SHP77 (cell line): ENCODE measurements at places on chromosomes 1 and 21.

- DNase-seq: no peak
Measured at GRCh38 chr1:158801396-158801795, 20.4 kb upstream of the OR6N2 start.

- no peak for DNase-seq
Measured at GRCh38 chr1:49408346-49408745, 615.4 kb downstream of the AGBL4 start.

DNA sequence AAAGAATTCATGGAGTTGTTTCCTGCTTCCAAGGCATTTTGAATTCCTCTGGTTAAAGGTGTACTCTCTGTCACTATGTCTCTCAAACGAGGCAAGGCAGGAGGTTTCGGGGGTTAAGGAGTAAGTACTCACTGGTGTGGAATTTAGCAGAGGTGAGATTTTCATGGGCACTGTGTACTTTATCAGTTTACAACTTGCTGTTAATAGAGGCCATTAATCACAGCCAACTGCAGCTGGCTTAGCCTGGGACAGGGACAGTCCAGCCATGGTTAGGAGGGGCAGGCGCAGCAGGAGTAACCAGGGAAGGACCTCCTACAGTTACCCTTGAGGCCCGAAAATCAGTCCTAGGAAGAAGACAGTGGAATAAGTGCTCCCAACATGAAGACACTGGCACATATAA, 18.1 kb upstream of the TMEM9 start:
- no peak for DNase-seq

DNA sequence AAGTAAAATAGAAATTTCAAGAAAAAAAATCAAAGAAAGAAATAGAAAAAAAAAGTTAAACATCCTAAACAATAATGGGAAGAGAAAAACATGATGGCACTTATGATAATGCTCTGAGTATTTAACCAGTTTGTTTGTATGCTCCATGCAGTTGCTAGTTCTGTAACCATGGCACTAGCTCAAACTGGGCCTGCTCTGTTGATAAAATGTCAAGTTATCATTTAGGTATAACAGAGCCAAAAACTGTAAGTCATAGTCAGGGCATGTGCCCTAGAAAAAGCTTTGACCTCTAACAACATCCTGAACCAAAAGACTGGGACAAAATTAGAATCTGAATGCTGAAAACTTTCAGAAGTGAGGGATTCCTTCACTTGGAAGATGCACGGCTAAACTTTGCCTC, 148.9 kb downstream of the KCNT2 start:
- no peak for DNase-seq

GRCh38 chr1:243726806-243727502, 123.1 kb downstream of the AKT3 start:
- no peak for DNase-seq

- no peak for DNase-seq
Measured at GRCh38 chr1:225852413-225853124, 29.6 kb downstream of the TMEM63A start.

- no peak for DNase-seq
Measured at GRCh38 chr1:109238382-109238781, 11.0 kb upstream of the CELSR2 start.

DNA sequence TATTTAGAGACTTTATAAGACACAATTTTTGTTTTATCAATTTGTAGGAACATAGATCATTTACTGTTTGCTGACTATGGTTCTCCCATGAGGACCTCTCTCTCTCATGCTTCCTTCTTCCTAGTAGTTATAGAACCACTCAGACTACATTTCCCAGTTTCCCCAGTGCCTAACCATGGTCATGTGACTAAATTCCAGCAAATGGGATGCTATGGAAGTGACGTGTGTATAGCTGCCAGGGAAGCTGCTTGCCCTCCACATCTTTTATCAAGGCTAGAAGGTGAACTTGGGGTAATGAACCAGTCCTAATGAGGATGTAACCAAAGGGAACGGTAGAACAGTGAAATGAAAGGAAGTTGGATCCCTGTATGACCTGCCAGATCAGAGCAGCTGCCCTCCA, 184.0 kb downstream of the MIS18A start:
- no peak for DNase-seq

DNA sequence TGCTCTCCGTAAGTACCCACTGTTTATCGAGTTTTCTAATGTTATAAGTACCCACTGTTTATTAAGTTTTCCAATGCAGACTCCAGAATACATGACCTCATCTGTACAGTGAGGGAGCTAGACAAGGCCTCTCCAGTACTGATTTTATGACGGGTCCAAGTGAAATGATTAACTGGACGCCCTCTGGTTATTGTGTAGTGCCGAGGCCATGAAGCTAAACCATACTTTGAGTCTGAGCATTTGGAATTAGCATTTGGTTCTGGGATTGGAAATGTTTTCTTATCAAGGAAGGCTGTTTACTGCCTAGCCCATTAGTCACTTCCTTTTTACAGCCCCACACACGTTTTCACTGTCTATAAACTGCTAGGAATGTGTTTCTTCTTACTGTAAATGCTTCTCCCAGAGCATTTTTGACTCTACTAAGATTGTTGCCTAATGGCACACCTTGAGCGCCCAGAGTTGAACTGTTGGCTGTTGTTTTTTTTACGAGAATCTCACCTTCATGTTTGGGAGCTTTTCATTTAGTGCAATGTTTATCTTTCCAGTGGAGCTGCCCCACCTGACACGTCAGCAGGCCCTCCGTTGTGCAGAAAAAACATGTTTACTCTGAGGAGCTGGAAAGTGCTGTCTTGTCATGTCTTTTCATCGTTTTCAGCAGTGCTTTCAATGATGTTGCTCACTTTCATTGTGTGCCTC, 26.9 kb downstream of the SPATA46 start:
- no peak for DNase-seq

DNA sequence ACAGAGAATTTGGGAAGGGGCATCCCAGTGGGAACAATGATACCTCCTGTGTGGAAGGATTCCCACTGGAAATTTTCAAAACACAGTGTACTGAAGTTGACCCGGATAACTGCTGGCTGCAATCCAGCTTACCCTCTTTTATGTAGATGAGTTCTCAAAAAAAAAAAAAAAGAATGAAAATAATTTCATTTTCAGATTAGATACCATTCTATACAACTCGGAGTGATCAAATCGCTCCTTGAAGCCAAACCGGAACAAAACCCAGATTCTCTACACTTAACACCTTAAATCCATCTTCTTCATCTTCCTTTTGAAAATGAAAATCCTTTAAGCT, 69.1 kb downstream of the KAZN start:
- DNase-seq: no peak

DNA sequence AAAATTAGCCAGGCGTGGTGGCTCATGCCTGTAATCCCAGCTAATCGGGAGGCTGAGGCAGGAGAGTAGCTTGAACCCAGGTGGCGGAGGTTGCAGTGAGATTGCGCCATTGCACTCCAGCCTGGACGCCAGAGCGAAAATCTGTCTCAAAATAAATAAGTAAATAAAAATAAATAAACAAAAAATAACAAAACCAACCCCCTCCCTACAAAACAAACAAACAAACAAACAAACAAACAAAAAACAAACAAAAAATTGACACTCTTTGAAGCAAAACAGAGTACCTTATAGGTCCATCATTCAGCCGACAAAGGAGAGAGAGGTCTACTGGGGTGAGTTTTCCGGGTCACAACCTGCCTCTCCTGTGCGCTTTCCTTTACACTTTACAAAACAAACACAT, 5.4 kb upstream of the KDF1 start:
- no peak for DNase-seq

- no peak for DNase-seq
Measured at GRCh38 chr1:89719502-89720306, 86.8 kb downstream of the LRRC8C start.

GRCh38 chr1:41478118-41478748, 6.2 kb downstream of the EDN2 start:
- no peak for DNase-seq

GRCh38 chr1:62308606-62309005, 10.6 kb downstream of the KANK4 start:
- DNase-seq: no peak

DNA sequence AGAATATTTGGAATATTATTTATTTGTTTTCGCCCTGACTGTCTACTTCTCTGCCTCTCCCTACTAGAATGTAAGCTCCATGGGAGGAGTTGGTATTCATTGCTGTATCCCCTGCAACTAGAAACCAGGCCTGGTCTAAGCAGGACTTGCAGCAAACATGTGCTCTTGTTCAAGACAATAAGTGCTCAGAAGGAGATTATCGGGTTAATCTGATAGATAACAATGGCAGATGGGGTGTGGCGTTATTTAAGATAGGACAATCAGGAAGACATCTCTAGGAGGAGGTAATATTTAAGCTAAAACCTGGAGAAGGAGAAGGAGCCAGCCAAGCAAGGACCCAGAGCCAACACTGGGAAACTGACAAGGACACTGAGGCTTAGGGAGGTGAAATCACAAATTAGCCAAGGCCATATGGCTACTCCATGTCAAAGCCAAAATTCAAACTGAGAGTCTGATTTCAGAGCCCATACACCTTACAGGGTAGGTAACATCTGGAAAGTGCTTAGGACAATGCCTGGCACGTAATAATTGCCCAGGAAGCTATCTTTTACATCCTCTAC, 41.5 kb downstream of the STYXL2 start:
- no peak for DNase-seq

- no peak for DNase-seq
Measured at GRCh38 chr1:233662575-233663304, 48.8 kb downstream of the KCNK1 start.

DNA sequence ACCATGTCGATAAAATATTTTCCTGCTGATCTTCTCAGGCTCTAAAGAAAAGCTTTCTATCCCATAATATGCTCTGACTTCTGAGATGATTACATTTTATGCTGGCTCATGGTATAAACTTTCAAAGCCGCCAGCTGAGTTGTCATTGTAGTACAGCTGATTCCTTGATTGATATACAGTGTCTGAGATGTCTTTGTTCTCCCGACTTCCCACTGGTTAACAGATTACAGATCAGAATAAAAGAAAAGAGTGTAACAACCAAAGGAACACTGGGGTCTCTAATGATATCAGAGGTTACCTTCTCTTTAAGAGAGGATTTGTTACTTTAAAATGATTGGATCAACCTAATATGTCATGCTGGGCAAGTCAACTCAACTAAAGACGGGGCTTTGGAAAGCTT, 485.4 kb upstream of the LRRC7 start:
- no peak for DNase-seq
